Cardiac fibroblast (primary cell): ENCODE measurements at places on chromosomes 1 and 21.
A peak's percentile ranks its signal among the peaks of the same experiment; 100 is the strongest.

DNA sequence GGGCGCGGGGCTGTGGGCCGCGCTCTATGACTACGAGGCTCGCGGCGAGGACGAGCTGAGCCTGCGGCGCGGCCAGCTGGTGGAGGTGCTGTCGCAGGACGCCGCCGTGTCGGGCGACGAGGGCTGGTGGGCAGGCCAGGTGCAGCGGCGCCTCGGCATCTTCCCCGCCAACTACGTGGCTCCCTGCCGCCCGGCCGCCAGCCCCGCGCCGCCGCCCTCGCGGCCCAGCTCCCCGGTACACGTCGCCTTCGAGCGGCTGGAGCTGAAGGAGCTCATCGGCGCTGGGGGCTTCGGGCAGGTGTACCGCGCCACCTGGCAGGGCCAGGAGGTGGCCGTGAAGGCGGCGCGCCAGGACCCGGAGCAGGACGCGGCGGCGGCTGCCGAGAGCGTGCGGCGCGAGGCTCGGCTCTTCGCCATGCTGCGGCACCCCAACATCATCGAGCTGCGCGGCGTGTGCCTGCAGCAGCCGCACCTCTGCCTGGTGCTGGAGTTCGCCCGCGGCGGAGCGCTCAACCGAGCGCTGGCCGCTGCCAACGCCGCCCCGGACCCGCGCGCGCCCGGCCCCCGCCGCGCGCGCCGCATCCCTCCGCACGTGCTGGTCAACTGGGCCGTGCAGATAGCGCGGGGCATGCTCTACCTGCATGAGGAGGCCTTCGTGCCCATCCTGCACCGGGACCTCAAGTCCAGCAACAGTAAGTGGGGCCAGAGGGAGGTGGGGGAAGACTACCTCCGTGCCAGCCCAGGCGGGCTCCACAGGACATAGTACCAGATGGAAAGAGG is 808 bp downstream of the MAP3K21 start:
- no peak for DNase-seq

- peak; percentile 61 for DNase-seq
Measured at GRCh38 chr1:156894711-156895454, 1.4 kb downstream of the PEAR1 start.

DNA sequence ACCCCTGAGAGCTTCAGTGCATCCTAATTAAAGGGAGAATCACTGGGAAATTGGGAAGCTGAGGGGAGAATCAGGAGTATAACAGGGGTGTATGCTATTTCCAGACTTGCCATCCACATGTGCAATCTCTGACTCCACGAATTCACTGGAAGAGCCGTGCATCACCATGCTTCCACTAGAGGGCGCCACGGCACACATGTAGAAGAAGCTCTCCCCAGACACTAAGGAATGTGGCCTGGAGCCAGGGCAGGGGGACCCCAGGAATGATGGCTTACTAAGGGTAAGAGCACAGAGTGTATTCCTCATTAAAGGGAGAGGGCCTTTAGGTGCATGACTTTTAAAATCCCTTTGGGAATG is 81.5 kb downstream of the ABCA4 start:
- DNase-seq: peak; percentile 86

- no peak for DNase-seq
Measured at GRCh38 chr1:42319871-42320484, 15.1 kb downstream of the FOXJ3 start.
